Stimulated activated CD4-positive, alpha-beta T cell treated with anti-CD3 and anti-CD28 coated beads, Interleukin-1b, Interleukin-23, amount 100 ng/mL, for 4 hours (primary cell): ENCODE measurements at places on chromosomes 4 and X.

- no peak for DNase-seq
Measured at GRCh38 chr4:23654791-23655190, 235.1 kb downstream of the PPARGC1A start.

DNA sequence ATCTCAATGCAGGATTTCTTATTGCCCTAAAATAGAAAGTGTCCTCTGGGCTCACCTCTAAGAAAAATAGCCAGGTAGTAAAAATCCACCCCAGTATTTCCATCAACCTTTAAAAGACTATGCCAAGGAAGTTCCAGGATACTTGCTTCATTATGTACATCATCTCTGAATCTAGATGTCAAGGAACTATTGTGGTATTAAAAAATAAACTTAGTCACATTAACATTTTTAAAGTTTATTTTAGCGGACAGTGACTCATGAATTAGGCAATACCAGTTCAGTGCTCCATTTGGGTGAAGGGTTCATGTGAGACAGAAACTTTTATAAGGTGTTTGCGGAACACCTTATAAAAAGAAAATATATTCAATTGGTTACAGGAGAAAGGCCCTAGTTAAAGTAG, 209.2 kb downstream of the ADAM29 start:
- no peak for DNase-seq

- DNase-seq = no peak
Measured at GRCh38 chrX:123157586-123157985, 26.5 kb upstream of the GRIA3 start.

DNA sequence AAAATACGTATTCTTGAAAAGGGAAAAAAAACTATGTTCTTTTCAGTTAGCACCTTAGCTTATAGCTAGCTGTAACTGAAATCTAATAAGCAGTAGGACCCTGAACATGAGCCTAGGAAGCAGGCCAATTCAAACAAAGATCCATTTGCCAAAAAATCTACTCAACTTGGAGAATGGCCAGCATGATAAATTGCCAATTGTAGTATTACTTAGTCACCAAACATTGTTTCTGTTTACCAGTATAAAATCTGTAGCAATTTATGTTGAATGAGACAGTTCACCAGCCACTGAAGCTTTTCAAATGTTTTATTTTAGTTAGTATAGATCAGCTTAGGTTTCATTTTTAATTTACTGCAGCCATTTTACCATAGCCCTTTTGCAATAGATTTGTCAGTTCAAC, 323.6 kb upstream of the DIPK2B start:
- DNase-seq = no peak

GRCh38 chr4:7058792-7059191, 9.1 kb downstream of the GRPEL1 start:
- no peak for DNase-seq

DNA sequence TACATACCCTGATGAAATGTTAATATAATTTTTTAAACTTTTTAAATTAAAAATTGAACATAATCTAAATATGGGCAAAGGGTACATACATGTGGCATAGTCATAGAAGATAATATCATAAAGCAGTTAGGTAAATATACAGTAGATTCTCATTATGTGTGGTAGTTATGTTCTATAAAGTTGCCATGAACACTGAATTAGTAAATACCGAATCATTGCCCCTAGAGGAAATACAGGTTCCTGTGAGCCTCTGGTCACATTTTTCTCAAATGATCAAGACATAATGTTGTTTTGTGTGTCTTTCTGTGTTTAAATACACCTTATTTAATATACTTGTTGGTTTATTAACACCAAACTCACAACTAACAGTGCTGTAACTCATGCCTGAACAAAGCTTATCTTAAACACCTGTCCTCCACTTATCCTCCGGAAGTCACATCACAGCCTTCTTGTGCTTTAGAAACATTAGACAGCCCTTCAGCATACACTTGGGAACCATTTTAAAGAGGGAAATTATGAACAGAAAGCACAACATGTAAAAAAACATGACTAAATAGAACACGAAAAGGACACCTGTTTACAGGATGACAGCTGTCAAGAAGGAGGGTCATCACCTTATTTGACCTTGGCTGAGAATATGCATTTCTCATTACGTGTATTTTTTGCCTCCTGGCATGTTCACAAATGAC, 169.4 kb upstream of the NAP1L5 start:
- no peak for DNase-seq

GRCh38 chrX:69203638-69204037, 38.4 kb upstream of the PJA1 start:
- DNase-seq = no peak
